ENCODE measurements at places on chromosomes 12 and 14.

DNA sequence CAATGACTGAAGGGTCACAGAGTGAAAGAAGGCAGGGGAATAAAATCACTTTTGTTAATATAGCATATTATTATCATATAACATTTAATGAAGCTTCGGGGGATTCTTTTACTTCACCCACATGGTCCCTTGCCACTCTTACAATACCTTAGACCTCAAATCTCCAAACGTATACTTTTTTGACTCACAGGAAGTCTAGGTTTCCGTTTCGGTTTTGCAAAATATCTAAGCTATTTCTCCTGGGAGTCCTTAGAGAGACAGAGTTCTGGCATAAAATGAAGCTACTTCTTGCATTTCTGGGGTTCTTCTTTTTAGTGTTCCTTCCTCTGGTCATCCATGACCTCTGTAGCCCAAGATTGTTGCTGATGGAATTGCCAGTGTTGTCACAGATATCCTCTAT is 590.5 kb upstream of the ATP2B1 start:
- DNase-seq: no peak

GRCh38 chr12:53338916-53339315 is 2.8 kb upstream of the SP7 start:
- no peak for DNase-seq

DNA sequence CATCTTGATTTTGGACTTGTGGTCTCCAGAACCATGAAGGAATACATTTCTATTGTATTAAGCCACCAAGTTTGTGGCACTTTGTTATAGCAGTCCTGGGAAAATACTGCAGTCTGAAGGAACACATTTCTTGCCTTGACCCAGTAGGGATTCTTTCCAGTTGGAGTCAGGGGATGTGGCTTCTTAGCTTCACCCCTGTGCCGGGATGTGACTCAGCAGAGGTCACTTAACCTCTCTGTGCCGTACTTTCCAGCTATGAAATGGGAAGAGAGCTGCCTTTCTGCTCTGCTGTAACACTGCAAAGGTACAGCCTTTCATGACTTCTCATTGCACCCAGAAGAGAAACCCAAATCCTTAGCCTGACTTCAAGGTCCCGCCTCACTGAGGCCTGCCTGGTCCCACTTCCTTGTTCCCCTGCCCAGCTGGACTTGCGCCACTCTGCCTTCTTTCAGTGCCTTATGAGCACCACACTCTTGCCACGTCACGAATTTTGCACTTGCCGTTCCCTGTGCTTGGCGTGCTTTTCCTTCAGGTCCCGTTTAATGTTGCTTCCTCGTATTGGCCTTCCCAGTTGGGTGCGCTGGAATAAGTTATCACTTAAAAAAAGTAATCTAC is 24.2 kb downstream of the CHST11 start:
- DNase-seq: no peak

- no peak for DNase-seq
Observed at GRCh38 chr12:86903159-86903558, 647.0 kb upstream of the MGAT4C start.

GRCh38 chr12:91289906-91290305 is 107.3 kb upstream of the DCN start:
- DNase-seq: no peak

DNA sequence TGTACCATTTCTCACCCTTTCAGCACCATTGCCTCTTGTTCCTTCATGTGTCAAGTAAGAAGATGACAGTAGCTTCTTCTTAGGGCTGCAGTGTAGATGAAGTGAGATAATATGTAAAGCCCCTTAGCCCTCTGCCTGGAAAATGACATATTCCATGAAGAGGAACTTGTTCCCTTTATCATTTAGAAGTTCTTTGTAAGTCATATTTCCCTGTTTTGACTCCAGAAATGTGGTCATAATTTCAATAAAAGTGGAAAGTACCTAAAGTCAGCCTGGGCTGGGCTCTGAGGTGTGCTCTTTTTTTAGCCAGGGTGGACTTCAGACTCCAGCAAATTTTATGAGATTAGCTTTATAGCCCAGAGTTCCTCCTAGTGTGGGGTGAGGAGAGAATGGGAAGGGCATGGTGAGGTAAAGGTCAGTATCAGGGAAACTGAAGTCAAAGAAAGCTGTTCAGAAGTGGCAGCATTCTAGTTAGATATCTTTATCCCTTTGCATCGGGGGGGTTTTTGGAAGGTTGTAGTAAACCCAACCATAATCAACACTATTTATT is 92.5 kb downstream of the TMCC3 start:
- no peak for DNase-seq

- no peak for DNase-seq
Observed at GRCh38 chr12:88725592-88726143, 145.4 kb upstream of the KITLG start.
